Activated T-helper 1 cell treated with anti-CD3 and anti-CD28 coated beads, Interleukin-12 subunit alpha, Interleukin-12 subunit beta, Interleukin-2, Interleukin-4 antibody, amounts not matched to agents 30 ng/mL and 10 ng/mL and 1 ng/mL, durations not matched to agents 14 hours and 24 hours and 36 hours (primary cell): ENCODE measurements at places on chromosomes 7 and 10. TPM values are rescaled to one million over a fixed set of nuclear protein-coding genes. Genes with fewer than 3 reads are reported as not detected.
A peak's percentile ranks its signal among the peaks of the same experiment; 100 is the strongest.

GRCh38 chr10:76316234-76316633 is 884.8 kb downstream of the LRMDA start:
- no peak overlapping the region for H3K27ac ChIP-seq
- no peak for DNase-seq
- no peaks in the 10 kb centered on the region for H3K36me3 ChIP-seq
- no peaks in the 10 kb centered on the region for H3K4me1 ChIP-seq
- peaks cover 2% of the 10 kb centered on the region for H3K27me3 ChIP-seq

DNA sequence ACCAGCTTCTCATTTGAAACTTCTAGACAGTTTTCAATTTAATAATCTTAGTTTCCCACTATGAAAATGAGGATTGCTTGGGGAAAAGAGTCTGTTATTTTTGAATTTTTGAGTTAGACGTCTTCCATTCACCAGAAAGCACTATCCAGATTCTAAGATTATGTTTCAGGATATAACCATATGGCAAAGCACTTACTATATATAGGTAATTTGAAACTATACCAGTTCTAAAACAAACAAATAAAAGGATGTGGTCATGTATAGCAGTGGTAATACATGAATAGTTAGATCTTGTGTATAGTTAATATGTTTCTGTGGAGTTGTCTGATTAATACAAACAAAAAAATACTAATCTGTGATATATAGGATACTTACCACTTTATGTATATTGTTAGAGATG is 320.0 kb downstream of the EXOC4 start:
- no peak overlapping the region for H3K4me3 ChIP-seq
- H3K27ac ChIP-seq: no peak overlapping the region
- peaks cover 2% of the 10 kb centered on the region for H3K27me3 ChIP-seq
- DNase-seq: no peak

- no peaks in the 10 kb centered on the region for H3K36me3 ChIP-seq
- no peak for DNase-seq
- H3K27ac ChIP-seq: no peak overlapping the region
- no peak overlapping the region for H3K4me3 ChIP-seq
- H3K4me1 ChIP-seq: no peaks in the 10 kb centered on the region
These were observed 11.7 kb upstream of the EDRF1 start for GRCh38 chr10:125707541-125708468.

- H3K36me3 ChIP-seq: peaks cover 16% of the 10 kb centered on the region
- H3K4me3 ChIP-seq: no peak overlapping the region
- peak; percentile 22 for DNase-seq
- H3K4me1 ChIP-seq: peaks cover 14% of the 10 kb centered on the region
- peaks cover 1% of the 10 kb centered on the region for H3K27me3 ChIP-seq
These were observed 95.2 kb downstream of the CLEC2L start for GRCh38 chr7:139618482-139619366.

DNA sequence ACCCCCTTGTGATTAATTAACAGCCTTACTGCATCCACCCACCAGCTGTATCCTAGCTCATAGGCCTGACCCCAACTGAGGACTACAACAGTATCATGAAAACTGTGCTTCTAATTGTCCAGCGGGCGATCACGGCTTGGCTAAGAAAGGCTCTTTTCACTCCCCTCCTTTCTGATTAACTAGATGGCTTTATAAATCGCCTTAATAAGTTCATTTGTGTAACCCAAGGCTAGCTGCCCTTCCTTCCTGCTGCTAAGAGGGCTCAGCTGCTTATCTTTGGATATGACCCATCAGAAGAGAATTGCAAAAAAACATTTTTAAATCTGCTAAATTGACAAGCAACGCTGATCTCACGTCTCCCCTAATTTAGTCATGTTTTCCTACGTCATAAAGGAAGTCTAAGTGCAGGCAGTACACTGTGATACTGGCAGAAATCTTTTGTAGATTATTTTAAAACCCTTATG is 163.0 kb upstream of the LAMB4 start:
- H3K4me3 ChIP-seq: no peak overlapping the region
- H3K27me3 ChIP-seq: peaks cover 5% of the 10 kb centered on the region
- DNase-seq: no peak
- H3K27ac ChIP-seq: no peak overlapping the region
- no peaks in the 10 kb centered on the region for H3K4me1 ChIP-seq
- H3K36me3 ChIP-seq: no peaks in the 10 kb centered on the region

- DNase-seq: no peak
- no peak overlapping the region for H3K27ac ChIP-seq
- peaks cover 4% of the 10 kb centered on the region for H3K4me1 ChIP-seq
- peaks cover 18% of the 10 kb centered on the region for H3K27me3 ChIP-seq
- H3K36me3 ChIP-seq: no peaks in the 10 kb centered on the region
These were observed 142.5 kb downstream of the WDR37 start for GRCh38 chr10:1198453-1199344.

DNA sequence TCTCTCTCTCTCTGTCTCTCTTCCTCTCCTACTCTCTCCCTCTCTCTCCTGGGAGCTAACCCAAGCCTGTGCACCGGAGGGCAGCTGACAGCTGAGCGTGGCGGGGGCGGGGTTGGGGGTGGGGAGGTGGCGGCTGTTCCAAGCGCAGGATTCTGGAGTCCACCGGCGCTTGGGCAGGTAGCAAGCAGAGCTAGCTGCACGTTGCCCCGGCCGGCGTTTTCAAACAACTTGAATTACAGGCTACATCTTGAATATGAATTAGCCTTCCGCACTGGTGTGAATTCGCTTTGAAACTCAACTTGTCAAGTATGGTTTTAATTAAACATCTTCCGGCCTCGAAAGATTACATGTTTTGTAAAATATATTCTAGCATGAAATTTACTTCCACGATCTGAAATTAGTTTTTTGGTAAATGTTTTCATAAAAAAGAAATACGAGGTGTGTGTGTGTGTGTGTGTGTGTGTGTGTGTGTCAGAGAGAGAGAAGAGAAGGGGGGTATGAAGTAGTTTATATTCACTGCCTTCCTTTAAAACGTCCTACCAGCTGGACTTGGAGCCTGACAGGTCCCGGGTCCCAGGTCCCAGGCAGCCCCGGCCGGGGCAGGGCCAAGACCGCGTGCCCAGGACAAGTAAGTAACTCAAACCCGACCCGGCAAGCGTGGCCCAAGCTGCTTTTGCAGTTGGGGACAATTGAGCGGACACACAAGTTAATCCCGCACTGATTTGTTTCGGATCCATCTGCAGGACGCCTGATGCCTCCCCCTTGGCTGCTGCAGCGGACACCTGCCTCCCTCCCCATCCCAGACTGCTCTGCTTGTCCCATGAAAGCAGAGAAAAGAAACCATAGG is 9.0 kb upstream of the DLX6 start:
- peaks cover 3% of the 10 kb centered on the region for H3K36me3 ChIP-seq
- H3K4me3 ChIP-seq: no peak overlapping the region
- DNase-seq: no peak
- H3K27me3 ChIP-seq: peaks cover 91% of the 10 kb centered on the region
- H3K27ac ChIP-seq: peak overlapping the region; percentile 56

The CHN2 gene
- not detected in 2 replicates for total RNA-seq
